ENCODE measurements at places on chromosomes 7 and 10.

- DNase-seq = peak; percentile 88
Measured at GRCh38 chr10:126373972-126374371, 14.3 kb downstream of the ADAM12 start.

GRCh38 chr7:82406937-82407336, 36.6 kb downstream of the CACNA2D1 start:
- no peak for DNase-seq

- DNase-seq = no peak
Measured at GRCh38 chr10:115566867-115567266, 473.7 kb downstream of the ATRNL1 start.

- no peak for DNase-seq
Measured at GRCh38 chr10:28186887-28187578, 115.8 kb downstream of the MPP7 start.

GRCh38 chr10:27099448-27099847, 846 bp downstream of the ANKRD26 start:
- DNase-seq = no peak

DNA sequence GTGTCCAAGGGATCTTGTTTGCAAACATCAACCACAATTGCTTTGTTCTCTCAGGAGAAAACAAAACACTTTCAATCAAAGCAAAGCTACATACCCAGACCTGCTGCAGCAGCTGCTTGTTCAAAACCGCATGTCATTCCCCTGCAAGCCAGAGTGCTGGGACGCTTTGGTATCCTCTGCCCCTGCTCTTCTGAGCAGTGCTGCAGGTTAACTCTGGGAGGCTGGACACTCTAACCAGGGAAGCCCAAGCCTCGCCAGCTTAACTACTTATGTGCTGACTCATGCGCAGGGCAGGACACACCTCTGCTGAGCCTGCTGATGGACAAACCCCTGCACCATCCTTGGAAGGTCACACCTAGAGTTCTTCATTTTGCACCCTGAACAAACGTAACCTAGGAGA, 28.2 kb upstream of the ASAH2 start:
- DNase-seq = no peak

GRCh38 chr10:47408606-47409005, 24.5 kb upstream of the ZNF488 start:
- no peak for DNase-seq

- no peak for DNase-seq
Measured at GRCh38 chr10:71989661-71990454, 25.7 kb downstream of the CHST3 start.

DNA sequence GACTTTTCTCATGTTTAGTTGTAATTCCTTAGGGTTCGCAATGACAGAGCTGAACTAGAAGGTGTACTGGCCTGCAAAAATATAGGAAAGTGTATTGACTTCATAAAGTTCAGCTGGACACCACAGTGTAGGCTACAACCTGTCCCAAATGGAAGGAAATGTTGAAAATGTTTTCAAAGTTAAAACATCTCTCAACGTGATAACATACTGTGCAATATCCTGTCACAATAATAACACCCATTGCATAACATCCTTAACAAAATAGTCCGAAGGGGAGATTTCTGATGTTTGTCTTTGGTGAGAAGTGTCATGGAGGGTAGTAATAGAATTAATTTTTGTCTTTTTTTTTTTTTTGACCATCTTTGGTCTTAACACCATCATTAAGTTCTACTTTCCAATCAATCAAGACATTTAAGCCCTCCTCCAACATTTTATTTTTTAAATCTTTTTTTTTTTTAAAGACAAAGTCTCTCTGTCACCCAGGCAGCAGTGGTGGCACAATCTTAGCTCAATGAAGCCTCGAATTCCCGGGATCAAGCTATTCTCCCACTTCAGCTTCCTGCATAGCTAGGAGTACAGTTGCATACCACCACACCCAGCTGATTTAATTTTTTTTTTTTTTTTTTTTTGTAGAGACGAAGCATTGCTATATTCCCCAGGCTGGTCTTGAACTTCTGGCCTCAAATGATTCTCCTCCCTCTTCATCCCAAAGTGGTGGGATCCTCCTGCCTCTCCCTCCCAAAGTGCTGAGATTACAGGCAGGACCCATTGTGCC, 45.7 kb downstream of the DYNC1I1 start:
- DNase-seq = no peak

DNA sequence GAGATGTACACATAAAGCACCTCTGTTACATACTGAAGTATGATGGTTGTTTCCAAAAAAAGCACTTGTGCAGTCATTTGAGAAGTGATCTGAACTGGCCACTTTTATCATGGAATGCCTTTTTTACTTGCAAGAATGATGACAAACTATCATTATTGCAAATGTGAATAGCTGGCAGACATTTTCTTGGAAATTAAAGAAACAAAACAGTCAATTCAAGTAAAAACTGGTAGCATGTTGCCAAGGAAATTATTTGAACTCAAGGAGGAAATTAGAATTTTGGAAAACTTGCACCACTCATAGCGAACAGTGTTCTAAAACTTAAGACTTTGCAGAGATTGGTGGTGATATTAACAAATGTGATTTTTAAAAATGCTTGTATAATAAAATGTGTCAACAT, 6.6 kb downstream of the RHEB start:
- no peak for DNase-seq

DNA sequence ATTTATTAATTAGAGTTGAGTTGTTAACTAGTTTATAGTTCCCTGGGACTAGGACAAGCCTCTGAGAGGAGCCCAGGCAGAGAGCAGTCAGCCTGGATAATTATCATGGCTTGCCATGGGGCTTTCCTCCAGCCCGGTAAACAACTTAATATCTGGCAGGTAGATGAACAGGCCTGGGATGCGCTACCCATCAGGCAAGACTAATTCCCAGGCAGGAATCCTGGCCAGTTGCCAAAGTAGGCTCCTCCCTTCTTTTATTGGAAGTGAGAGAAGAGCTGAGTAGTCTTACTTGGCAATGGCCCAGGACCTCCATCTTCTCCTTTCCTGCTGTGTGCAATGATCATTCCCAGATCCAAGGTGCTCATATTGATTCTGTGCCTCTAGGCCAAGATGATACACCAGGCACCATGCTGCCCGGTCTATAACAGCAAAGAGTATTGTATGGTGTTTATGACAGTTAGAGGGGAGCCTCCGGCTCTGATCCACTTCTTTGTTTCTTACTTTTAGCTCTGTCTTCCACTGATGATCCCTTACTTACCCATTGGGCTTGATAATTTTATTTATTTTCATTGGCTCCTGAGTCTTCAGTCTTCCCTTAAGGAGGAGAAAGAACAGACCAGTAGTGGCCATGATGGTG, 408.7 kb downstream of the REEP3 start:
- DNase-seq = no peak

GRCh38 chr10:3427950-3428354, 255.4 kb upstream of the PITRM1 start:
- no peak for DNase-seq

DNA sequence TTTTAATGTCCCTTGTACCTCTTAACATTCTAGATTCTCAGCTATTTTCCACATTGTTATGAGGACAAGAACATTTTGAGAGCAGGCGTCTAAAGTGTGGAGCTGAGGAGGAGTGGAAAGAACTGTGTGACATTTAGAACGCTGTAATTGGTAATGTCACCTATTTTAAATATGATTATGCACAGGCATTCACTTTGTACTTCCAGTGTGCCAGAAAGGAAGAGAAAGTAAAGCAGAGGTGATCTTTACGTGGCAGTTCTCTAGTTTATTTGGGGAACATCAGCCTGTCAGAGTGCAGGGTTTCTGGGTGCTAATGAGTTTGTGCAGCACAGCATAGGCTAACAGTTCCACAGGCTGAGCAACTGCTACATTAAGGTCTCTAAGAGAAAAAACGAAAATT, 498.4 kb upstream of the POM121L12 start:
- DNase-seq = no peak

DNA sequence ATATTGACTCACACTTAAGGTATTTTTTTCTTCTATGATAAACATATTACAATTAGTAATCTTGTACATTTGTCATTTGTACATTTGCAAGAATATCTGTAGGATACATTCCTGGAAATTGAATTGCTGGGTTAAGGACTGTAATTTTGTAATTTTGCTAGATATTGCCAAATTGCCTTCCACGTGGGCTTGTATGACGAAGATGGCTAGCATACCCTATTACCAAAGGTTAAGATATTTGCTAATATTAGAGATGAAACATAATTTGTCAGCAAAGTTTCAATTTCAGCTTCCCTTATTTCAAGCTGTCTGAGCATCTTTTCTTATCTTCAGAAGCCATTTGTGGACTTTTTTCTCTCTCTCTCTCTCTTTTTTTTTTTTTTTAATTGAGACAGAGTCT, 1.0 kb upstream of the LYZL2 start:
- no peak for DNase-seq

DNA sequence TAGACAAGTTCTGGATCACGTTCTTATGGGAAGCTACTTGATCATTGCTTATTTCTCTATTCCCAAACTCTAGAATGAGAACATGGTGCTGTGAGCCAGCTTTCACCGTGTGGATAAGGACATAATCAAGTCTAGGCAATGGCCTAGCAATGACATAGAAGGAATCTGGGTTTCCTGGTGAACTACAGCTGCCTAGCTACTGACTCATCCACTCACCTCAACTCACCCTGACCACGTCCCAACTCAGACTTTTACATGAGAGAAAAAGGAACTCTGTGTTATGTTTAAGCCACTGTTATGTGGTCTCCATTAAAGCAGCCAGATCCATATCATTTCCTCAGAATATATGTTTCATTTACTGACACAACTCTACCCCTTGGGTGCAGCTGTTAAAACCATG, 18.8 kb upstream of the MET start:
- DNase-seq = no peak

DNA sequence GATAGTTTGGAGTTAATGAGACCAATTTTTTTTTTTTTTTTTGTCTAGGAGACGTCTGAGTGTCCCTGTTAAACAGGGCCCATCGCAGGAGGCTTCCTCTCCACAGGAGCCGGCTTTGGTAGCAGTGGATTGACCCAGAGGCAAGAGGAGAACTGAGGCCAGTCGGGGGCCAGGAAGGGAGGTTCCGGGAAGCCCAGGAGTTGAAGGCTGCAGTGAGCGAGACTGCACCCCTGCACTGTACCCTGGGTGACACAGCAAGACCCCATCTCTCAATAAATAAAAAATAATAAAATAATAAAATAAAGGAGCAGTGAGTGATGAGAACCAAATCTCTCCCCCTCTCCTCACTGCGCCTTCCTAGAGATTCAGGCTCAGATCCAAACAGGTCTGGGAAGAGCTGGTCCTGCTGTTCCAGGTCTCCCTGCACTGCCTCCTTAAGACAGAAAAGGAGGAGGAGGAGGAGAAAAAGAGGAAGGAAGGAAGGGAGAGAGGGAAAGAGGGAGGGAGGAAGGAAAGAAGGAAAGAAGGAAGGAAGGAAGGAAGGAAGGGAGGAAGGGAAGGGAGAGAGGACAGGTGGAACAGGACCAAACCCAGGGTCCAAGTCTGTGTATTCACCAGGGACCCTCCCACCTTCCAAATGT, 3.5 kb downstream of the MNX1 start:
- DNase-seq = no peak

- DNase-seq = no peak
Measured at GRCh38 chr7:73649576-73649975, 18.1 kb upstream of the VPS37D start.

DNA sequence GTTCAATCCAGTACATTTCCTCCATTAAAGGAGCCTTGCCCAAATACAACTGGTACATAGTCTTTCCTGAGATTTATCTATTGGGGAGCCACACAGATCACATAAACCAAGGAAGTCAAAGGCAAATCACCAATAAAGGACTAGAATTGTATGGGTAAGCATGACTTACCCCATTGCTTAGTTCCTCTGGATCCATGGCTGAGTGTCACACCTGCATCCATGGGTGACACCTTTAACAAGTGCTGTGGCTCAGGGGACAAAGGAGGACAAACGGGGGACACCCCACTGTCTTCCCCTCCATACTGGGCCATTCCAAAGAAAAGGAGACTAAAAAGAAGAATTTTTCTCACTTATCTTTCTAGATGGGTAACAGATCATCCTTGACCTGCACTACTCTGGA, 30.4 kb downstream of the ZNF92 start:
- no peak for DNase-seq

DNA sequence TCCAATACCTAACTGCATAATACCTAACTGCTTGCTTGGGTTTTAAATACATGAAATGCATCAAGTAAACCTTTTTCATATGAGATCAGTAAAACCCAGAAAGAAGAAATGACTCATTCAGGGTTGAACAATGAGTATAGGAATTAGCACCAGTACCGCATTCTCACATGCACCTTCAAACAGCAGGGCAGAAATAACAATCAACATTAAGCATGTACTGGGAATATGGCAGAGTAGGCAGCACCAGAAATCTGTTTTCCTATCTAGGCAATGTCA, 850.3 kb upstream of the SORCS1 start:
- DNase-seq = no peak

DNA sequence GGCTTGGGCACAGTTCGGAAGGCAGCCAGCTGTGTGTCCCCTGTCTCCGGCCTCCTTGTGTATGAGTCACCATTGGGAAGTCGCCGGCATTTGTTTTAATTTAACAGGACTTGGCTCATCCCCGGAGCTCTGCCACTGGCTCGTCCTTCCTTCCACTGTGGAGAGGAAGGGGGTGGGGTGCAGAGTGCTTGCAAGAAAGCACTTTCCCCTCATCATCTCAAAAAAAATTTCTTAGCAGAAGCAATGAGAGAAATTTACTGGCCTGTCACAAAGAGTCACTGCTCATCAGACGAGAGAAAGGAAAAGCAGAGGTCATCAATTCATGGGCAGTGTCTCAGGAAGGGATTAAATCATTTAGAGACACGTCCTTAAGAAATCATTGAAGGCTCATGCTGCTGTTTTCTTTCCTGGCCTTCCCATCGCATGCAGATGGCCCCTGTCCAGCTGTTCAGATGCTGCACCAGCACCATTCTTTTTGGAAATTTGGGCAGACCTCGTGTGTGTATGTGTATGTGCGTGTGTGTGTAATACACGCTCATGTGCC, 93.3 kb downstream of the BMS1 start:
- no peak for DNase-seq

- no peak for DNase-seq
Measured at GRCh38 chr10:77325233-77325537, 312.4 kb downstream of the KCNMA1 start.

GRCh38 chr7:25486656-25487055, 258.4 kb upstream of the NPVF start:
- no peak for DNase-seq

- no peak for DNase-seq
Measured at GRCh38 chr10:52313933-52314821, at the start of gene DKK1. Gene DKK1, plus strand, starts transcription at chr10:52314281. Its CDS starts 154 bp downstream, at chr10:52314435.

GRCh38 chr7:155523168-155523675, 23.1 kb downstream of the CNPY1 start:
- DNase-seq = no peak

- no peak for DNase-seq
Measured at GRCh38 chr10:11227103-11227502, 209.4 kb downstream of the CELF2 start.

GRCh38 chr7:16801111-16801542, 3.7 kb downstream of the AGR2 start:
- DNase-seq = no peak
